ENCODE measurements at places on chromosomes 16 and 17.

DNA sequence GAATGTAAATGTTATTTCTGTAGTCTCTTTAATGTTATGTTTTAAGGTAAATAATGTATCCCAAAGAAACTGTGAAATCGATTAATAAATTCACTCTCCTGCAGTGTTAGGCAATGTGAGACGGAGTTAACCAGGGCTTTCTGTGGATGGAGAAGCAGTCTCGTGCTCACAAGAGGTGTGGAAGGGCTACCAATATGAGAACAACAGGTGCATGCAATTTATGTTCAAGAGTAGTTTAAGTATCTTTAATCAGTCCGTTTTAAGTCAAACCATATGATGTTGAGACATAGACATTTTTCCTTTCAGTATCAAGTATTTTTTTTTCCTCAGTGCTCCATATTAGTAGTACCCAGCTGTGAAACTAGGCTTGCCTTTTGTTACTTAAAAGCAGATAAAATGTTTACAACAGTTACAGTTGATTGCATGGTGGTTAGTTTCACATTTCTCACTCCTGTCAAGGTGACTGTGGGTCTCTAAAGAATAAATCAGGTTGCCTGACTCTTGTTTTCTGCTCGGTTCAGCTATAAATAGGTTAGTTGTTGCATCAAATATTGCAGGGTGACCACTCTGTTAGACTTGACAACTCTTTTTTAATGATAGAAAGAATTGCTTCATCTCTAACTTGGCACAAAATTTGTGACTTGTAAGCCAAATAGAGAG lies 54.4 kb downstream of the COX10 start:
- DNase-seq, result no peak

- no peak for DNase-seq
These were observed 12.1 kb downstream of the GUCY2D start for GRCh38 chr17:8014558-8014850.

GRCh38 chr17:35548208-35548810 lies 10.8 kb upstream of the SLFN12L start:
- DNase-seq, result no peak

DNA sequence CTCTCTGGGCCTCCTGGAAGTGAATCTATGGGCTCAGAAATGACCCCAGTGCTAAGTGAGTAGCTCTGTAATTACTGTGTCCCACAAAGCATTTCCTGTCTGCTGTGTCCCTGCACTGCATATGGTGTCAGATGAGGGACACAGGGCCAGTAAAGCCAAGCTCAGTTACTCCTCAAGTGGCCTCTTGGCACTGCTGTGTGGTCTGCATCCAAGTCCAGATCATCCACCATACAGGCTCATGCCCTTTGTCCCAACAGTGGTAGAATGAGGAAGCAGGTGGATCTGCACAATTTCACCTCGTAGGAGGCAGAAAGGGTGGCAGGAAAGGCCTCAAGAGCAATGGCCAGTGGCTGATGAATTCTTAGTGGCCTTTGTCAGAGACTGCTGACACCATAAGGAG lies 146.8 kb downstream of the SOX9 start:
- DNase-seq, result no peak
